Activated T-cell treated with anti-CD3 and anti-CD28 coated beads, Interleukin-2, amount 50 U/mL, for 24 hours (primary cell): ENCODE measurements at places on chromosomes 1 and 21.
A peak's percentile ranks its signal among the peaks of the same experiment; 100 is the strongest.

DNA sequence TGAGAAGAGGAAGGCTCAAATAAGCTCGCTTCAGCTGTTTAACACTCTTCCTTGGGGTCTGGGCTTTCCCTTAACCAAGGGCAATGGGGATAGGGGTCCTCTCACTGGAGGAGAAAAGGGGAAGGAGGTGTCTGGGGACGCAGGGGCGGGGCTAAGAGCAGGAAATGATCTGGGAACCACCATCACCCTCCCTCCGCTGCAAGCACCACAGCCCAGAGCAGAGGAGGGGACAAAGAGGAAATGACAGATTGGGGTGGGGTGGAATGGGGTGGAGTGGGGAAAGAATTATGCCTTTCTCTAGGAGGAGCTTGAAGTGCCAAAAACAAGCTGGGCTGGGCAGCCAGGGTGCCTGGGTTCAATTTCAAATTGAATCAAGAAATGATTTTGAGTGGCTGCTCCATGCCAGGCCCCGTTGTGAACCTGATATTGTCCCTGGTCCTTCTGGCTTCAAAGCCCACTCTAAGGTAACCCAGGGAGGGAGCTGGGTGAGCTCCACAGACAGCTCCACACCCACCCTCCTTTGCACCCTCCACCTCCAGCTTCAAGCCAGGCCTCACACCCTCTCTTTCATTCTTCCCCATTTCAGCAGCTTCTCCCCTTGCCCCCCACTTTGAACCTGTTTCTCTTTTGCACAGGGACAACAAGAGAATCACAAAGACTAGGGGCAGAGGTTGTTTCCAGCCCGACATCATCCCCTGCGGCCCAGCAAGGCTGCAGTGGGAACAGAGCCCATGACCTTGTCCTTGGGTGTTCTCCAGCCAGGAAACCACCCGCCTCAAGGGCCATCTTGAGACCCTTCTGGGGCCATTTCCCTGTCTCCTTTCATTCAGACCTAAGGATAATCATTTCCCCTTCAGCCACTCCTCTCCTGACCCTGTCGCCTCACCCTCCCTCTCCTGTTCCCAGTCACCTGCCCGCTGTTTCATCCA lies 1.1 kb downstream of the ARHGAP30 start:
- DNase-seq = peak; percentile 81

GRCh38 chr1:179424610-179425009 lies 58.8 kb downstream of the AXDND1 start:
- DNase-seq = no peak

- no peak for DNase-seq
Measured at GRCh38 chr21:41374177-41374712, 12.4 kb downstream of the MX2 start.

DNA sequence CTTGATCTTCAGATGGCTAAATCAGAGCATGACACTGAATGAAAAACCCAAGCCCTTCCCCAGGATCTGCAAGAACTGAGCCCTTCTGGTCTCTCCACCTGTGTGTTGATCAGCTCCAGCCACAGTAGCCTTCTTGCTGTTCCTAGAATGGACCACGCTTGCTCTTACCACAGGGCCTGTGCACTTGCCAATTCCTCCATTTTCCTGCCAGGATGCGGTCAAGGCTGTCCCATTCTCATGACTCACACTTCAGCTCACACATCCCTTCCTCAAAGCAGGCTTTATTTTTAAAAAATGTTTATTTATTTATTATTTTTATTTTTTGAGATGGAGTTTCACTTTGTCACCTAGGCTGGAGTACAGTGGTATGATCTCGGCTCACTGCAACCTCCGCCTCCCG lies 43.6 kb upstream of the GRHL3 start:
- DNase-seq = no peak

GRCh38 chr1:55823541-55824250 lies 608.5 kb upstream of the USP24 start:
- no peak for DNase-seq

- no peak for DNase-seq
Measured at GRCh38 chr1:93496520-93496919, 48.6 kb downstream of the FNBP1L start.

- DNase-seq = no peak
Measured at GRCh38 chr1:69569175-69569541, 1.4 kb downstream of the LRRC7 start.

GRCh38 chr1:47751193-47751592 lies 246.0 kb downstream of the TRABD2B start:
- no peak for DNase-seq
